ENCODE measurements at places on chromosomes 1 and 21. TPM values are rescaled to one million over a fixed set of nuclear protein-coding genes. Genes with fewer than 3 reads are reported as not detected.

DNA sequence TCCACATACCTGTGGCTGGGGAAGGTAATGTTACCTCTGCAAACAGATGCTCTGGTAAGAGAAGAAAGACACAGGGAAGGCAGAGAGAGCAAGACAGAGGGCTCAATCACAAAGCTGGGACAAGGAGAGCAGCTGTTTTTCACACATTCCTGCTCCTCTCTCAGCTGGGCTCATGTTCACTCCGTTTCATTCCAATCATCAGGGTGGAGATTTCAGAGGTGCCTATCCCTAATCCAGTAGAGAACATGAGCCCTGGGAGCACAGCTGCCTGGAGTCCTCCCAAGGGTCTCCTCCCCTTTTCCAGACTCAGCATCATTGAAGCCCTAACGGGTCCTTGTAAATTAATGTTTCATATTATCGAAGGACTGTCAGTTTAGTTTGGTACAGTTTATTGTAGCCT is 19.4 kb downstream of the GADD45A start:
- DNase-seq = no peak

DNA sequence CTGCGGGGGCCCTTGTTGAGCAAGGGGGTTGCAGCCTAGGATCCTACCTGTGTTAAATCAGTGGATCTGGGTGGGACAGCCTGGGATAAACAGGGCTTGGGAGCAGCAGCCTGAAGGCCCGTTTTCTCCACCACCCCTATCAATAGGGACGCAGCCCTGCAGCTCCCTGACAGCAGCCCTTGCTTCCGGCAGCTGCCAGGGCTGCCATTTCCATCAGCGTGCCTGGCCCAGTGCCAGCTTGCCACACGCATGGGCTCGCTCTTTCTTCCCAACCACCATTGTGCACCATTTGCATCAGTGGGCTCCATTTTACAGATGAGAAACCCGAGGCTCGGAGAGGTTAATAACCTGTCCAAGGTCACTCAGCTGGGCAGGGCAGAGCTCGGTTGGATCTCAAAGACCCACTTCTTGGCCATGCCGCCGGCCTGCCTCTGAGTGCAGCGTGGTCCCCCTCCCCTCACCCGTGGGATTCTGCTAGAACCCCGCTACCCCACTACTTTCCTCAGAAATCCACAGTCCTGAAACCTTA is 3.8 kb downstream of the WNT4 start:
- DNase-seq = no peak

- no peak for DNase-seq
Observed at GRCh38 chr1:33177996-33178540, 3.8 kb downstream of the TRIM62 start.

DNA sequence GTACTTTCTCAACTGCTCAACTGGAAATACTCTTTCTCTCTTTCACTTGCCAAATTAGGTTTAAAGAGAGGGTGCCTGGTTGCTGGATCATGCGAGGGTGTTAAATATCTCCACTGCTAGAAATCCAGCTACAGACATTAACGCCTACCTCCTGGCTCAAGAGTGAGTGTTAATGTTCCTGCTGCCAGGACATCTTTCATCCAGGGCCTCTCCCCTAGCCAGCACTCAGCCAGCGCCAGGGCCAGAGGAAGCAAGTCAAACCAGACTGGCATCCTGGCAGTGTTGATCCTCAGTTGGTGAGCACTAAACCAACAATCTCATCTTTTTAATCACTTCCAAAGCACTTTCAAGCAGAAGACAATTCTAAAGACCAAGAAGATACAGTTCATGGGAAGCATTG is 92.9 kb upstream of the BARHL2 start:
- no peak for DNase-seq

DNA sequence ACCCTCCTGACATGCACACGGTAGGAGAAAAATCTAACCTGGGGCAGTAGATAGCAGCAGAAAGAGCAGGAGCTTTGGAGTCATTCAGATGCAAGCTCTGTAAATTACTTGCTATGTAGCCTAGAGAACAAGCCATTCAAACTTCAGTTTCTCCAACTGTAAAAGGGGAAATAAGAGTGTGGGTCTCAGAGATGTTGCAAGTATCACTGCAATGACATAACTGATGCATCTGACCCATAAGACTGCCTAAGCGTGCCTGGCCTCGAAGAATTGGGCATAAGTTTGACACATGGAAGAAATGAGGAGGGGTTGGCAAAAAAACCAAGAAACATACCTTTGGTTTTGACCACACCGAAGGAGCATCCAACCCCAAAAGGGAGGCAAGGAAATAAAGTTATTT is 5.2 kb downstream of the AK2 start:
- no peak for DNase-seq

The GNG12 gene
- total RNA-seq = 128 TPM

The KCNH1 gene
- 0.26 TPM for total RNA-seq

The FMN2 gene
- 0.48 TPM for total RNA-seq

DNA sequence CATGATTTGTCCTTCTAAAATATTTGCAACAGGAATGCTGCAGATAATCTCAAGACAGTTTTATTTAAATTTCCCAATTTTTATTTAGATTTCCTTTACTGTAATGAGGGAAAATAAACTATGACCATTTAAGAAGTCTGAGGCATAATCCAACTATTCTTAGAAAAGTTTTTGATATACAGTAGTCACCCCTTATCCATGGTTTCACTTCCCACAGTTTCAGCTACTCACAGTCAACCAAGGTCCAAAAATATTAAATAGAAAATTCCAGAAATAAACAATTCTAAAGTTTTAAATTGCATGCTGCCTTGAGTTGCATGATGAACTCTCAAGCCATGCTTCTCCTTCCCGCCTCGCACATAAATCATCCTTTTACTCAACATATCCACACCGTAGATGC is 33.3 kb downstream of the TOR3A start:
- DNase-seq = no peak

The PEX19 gene
- total RNA-seq = 144 TPM

The EFNA1 gene
- total RNA-seq = 17.8 TPM

DNA sequence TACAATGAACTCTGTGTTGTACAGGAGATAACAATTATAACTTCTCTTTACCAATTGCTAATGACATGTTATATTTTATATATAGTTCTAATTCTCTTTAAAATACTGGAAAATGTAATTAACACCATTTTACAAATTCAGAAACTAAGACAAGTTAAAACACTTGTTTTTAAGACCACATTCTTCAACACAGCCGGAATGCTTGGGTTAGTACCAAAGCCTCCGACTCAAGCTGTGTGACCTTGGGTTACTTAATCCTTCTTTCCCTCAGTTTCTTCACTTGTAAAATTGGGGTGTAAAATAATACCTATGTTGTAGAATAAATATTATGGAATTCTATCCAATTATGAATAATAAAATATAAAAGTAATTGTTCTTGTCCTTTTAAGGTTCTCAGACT is 378.7 kb downstream of the USH2A start:
- no peak for DNase-seq

Data from mesenteric fat pad (tissue), 1 donor.